ENCODE measurements at places on chromosomes 4 and X.
A peak's percentile ranks its signal among the peaks of the same experiment; 100 is the strongest.

GRCh38 chrX:108148524-108148923, 56.9 kb downstream of the ATG4A start:
- DNase-seq, result peak; percentile 7

DNA sequence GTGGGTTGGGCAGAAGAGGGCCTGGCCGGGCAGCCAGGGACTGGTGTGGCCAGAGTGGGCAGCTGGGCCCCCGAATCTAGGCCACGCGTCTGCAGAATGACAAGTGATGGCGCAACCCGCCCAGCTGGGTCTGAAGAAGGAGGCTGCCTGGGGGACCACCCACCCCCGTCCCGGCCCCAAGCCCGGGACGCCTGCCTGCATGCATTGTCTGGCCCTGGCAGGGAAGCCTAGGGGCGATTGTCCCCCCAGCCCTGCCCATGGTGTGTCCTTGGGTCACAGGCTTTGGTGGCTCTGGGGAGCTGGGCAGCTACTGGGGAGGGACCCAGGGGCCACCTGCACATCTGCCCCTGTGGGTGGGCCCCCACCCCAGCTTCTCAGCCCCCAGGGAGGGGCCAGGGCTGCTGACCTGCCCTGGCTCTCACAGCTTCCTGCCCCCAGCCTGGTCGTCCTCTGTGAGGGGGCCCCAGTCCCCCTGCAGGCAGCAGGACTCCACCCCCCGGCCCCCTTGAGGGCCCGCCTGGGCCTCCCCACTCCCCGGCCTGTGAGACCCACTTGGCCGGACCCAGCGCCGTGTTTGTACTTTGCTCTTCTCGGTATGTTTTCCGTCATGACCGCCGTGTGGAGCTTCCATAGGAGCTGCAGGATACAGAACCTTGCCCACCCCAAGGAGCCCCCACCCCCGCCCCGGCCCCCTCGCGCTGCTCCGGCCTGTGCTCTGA, 4.9 kb downstream of the FGFR3 start:
- DNase-seq, result no peak

- no peak for DNase-seq
These were observed 228.7 kb upstream of the SPRY1 start for GRCh38 chr4:123167931-123168330.

DNA sequence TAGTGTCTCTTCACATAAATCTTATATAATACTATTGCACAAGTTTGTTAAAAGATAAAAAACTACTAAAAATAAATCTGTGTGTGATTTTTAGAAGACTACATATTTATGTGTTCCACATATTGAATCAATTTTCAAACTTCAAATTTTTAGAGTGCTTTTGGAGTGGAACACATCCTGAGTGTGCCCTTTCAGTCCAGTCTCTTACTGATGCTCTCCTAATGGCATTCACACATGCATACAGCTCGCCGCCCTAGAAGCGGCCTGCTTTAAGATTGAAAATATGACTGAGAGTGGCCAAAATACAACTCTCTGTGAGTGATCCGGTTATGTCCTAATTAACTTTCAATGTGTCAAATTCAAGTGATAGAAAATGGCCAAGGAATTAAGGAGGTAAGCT, 628.8 kb downstream of the ANKRD50 start:
- DNase-seq, result no peak

GRCh38 chr4:169330095-169330494, 59.3 kb upstream of the SH3RF1 start:
- no peak for DNase-seq

- DNase-seq, result no peak
These were observed 46.2 kb downstream of the PCDH19 start for GRCh38 chrX:100363896-100364295.

GRCh38 chr4:37561803-37562207, 124.4 kb downstream of the RELL1 start:
- DNase-seq, result no peak

DNA sequence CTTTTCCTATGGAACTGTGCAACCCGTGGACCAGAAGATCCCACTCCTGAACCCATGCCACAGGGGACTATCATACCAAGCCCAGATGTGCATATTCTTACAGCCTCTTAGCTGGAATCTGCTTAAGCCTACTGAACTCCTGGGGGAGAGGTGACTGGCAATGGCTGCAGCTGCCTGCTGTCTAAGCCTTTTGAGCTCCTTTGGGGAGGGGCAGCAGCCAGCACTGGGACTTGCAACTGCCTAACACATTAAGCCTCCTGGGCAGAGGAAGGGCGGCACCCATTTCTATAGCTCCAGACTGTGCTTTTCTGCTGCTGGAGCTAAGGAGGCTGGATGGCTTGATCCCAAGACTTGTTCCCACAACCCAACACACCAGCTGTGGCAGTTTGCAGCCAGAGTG, 117.9 kb upstream of the VEGFC start:
- no peak for DNase-seq

DNA sequence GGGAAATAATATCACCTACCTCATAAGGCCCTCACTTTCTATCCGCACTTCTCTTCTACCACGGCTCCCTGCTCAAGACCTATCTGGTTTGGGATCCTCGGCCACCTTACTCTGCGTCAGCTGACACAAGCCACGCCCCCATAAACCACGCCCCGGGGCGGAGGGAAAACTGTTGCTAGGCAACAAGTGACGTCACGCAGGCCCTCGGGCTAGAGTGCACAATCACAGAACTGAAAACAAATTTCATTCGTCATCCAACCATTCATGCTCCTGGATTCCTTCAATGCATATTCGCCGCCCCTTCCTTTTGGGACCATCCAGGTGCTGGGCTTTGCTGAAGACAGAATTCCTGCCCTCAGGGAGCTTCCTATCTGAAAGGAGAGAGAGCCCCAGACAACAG, 66.3 kb downstream of the SMC1A start:
- no peak for DNase-seq

DNA sequence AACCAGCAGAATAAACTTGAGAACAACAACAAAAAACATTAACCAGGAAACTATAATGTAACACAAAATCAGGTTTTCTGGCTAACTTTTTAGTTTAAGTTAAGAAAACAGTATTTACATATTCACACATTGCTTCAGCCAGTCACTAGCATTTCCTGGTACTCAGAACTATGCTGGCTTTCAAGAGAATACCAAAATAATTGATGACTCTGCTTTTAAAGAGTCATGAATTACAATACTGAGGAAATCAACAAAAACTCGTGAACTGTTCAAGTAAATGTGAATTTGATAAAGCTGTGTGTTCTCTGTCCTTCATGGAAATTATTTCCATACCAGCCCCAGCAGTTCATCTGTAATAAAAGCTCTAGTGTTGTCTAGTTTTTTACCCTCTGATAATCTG, 27.4 kb downstream of the PRSS12 start:
- DNase-seq, result no peak
